Brain (organoid and tissue), 16 donors: ENCODE measurements at places on chromosomes 7 and 10.

DNA sequence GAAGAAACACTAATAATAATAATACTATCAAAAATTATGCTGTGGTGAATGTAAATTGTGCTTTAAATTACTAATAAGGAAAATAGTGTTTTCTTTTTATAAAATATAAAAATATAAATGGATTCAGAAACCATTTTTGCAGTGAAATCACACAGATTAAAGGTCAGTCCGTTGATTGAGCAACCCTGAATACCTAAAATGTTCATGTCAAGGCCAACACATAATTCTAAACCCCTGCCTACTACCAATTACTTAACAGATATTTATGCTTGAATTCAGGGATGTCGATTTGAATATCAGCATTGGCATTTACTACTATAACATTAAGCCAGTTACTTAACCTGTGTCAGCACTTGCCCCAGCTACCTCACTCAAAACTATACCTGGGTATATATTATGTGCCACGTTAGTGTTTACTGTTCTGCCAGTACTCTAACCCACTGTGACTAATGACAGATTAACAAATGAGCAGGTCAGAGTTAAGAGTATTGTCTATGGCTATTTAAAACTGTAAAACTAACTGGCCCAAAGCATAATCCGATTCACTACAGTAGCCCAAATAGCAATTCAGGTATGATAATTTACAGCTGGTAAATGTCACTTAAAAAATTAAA lies 165.0 kb downstream of the KMT2E start:
- DNase-seq: no peak

DNA sequence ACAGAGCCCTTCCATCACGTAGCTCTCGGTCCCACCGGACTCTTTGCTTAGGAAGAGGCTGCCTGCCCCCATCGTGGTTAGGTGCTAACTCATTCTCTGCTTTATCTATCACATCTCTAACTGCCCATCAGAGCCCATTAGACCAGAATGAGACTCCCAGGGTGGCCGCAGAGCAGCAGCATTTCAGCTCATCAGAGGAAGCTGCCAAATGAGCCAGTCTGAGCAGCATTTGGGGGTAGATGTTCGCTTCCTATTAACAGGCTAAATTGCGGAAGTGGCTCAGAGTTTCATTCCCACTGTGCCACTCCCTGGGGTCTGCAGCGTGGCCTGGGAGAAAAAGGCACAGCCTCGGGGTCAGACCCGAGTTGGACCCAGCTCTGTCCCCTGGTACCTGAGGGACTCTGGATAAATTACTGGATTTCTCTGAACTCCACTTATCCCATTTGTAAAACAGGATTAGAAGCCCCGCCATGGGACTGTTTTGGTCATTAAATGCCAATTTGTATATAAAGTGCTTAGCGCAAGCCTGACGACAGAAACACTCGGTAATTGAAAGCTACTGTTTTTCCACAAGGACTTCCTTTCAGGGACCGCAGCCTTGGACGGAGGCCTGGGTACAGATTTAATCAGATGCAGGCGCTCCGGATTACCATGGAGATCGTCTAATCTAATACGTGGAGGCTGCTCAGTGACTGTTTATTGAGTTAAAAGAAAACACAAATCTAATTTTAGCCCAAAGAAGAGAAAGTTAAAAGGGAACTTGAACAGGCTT lies 73.8 kb upstream of the PRLHR start:
- DNase-seq: peak; percentile 90

GRCh38 chr7:7956531-7957128 lies 12.0 kb upstream of the GLCCI1 start:
- no peak for DNase-seq

GRCh38 chr10:1644191-1644711 lies 93.1 kb downstream of the ADARB2 start:
- peak; percentile 81 for DNase-seq

GRCh38 chr10:11715815-11716494 lies 26.2 kb upstream of the ECHDC3 start:
- DNase-seq: no peak

DNA sequence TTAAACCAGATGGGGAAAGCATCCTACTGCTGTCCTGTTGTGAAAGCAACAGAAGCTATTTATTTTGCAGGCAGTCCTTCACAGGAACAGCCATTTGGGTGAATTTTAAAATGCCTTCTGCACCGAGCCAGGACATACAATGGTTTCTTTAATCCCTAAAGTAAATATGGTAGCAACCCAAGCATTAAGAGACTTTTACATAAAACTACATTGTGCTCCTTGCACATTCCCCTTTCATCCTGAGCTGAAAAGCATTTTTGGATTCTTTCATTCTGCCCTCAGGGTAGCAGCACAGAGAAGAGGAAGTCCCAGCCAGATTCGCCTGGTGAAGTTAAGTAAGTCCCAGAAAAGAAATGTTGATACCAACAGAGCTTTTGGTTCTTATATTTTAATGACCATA lies 84.0 kb upstream of the FAM3C start:
- peak; percentile 57 for DNase-seq

DNA sequence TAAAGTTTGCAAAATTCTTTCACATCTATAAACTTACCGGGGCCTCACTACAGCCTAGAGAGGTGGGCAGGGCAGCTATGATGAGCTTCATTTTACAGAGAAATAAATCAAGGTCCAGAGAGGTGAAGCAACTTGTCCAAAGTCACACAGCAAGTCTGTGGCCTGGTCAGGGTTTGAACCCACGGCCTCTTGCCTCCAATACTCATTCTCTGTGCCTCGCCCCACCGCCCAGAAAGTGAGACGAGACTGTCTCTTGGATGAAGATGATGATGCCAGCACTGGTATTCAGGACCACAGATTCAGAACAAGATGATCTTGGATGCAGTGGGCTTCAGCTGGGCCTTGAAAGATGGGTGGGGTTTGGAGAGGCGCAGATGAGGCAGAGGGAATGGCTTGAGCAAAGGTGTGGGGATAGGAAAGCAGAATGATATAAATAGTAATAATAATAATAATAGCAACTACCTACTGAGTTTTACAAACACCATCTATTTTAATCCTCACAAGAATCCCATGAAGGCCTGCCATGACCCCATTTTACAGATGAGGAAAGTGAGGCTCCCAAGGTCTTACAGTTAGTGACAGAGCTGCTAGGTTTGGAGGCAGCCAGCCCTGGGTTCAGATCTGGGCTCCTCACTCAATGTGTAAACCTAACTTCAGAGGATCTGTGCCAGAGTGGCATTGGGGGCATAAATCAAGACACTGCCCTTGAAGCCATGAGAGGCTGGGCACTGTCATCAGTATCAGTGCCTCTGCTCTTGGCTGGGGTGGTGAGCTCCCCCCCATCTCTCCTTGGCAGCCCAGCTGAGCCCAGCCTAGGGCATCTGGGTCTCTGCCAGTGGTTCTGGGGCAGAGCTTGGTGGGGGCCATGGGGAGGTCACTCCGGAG lies 70.0 kb downstream of the NEURL1 start:
- DNase-seq: no peak

GRCh38 chr7:13016592-13017332 lies 329.3 kb downstream of the ARL4A start:
- no peak for DNase-seq

DNA sequence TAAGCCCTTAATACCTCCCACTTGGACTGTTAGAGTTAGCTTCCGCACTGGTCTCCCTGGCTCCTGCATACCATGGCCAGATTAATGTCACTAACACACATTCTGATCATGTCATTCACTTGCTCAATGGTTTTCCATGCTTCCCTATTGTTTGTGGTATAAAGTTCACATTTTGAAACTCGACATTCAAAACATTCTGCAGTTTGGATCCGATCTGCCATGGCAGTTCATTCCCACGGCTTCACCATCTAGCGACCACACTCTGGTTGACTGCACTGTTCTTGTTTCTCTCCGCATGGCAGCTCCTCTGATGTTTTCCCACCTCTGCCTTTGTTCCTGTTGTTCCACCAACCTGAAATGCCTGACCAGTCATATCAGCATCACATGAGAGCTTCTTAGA lies 87.4 kb upstream of the WAC start:
- no peak for DNase-seq

GRCh38 chr10:47261556-47261955 lies 38.4 kb upstream of the GDF10 start:
- DNase-seq: no peak

DNA sequence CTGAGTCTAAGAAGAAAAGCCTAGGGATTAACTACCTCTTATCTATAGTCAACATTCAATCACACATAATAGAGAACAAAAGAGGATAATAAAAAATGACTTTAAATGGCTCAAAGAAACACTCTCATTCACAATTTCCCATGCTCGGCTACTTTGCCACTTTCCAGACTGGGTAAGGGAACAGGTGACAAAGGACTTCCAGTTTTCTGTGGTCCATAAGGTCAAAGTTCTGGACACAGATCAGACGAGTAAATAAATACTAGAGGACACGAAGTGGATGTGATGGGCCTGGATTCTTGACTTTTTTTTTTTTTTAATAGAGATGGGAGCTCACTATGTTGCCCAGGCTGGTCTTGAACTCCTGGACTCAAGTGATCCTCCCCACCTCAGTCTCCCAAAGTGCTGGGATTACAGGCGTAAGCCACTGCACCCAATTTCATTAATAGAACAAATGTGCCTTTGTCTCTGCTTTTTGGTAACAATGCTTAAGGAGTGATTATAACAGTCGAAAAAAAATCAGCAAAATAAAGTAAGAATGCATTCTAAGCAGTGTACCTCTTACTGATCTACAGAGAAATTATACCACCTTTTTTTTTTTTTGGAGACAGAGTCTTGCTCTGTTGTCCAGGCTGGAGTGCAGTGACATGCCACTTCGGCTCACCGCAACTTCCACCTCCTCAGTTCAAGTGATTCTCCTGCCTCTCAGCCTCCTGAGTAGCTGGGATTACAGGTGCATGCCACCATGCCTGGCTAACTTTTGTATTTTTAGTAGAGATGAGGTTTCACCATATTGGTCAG lies 70.6 kb downstream of the WAPL start:
- DNase-seq: no peak

- DNase-seq: no peak
These were observed 459.3 kb downstream of the HTR7 start for GRCh38 chr10:90398566-90398965.

GRCh38 chr7:64990936-64991335 lies at the start of gene ZNF117:
Gene ZNF117, minus strand, starts transcription at chr7:64991036.
- no peak for DNase-seq

DNA sequence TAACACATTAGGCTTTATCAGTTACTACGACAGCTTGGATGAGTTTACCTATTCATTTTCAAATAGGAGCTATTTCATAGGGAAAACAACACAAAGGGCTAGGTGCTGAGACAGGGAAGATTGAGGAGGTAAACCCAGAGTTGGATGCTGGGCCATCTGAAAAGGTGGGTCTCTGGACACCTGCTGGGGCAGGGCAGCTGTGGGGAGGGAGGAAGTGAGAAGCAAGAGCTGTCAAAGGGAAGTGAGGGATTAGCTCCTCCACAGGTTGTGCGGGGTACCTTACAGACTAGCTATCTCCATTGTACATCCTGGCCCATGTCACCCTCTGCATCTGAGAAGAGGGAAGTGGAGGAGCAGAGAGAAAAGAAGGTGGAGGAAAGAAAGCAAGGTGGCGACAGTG lies 48.9 kb downstream of the BLNK start:
- no peak for DNase-seq

DNA sequence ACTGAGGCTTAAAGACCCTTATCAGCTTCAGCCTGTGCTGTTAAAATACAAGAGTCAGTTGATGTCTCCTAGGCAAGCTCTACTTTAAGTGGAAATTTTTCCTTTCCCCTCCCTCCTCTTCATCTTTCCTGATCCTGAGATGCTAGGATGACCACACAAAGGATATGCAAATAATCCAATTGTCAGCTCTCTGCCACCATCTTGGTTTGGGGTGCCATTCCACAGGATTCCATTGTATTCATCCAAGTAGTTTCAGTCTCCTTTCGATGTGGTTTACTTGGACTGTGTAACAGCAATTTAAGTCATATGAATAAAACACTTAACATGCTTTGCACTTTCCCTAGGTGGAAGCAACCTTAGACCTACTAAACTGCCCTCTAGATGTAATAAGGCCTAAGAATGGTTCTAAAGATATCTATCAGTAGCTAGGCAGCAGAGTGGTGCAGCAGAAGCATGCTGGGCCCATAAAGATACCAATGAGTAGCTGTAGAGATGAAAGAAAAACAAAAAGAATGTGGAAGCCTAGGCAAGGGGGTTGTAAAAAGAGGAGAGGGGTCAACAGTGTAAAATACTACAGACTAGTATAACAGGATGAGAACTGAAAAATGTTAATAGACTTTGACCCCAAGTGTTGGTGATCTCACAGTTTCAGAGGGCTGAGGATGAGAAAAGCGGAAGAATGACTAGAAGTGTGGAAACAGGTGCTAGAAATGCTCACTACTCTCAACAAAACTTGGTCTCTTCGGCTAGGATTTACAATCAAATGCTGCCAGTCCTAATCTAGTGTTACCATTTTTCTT lies 2.4 kb upstream of the CFAP69 start:
- DNase-seq: no peak

- DNase-seq: no peak
These were observed 45.0 kb upstream of the CACUL1 start for GRCh38 chr10:118799777-118800176.

GRCh38 chr10:43227911-43228782 lies 38.7 kb downstream of the RASGEF1A start:
- no peak for DNase-seq

DNA sequence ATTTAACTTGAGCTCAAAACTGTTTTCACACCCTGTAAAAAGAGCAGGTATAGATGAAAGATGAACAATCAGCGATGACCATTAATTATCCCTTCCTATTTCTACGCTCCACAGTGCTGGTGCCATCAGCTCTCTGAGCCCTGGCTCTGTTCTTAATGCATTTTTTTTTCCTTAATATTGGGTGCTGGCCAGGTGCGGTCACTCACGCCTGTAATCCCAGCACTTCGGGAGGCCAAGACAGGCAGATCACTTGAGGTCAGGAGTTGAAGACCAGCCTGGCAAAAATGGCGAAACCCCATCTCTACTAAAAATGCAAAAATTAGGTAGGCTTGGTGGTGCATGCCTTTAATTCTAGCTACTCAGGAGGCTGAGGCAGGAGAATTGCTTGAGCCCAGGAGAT lies 4.2 kb downstream of the STEAP4 start:
- no peak for DNase-seq

DNA sequence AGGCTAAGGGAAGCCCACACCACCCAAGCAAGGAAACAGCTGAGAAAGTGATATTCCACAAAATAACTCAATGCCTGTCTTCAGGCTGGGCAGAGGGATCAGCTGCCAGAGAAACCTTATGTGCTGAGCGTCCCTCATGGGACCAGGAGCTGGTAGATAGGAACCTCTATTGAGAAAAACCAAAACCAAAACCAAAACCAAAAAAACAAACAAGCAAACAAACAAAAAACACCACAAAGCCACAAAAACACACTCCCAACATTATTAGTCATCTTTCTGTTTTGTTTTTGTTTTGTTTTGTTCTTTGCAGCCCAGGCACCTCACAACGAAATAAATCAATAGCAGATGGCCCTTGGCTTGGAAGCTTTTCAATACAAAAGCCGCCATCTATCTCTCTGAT lies 760.8 kb upstream of the CELF2 start:
- no peak for DNase-seq

DNA sequence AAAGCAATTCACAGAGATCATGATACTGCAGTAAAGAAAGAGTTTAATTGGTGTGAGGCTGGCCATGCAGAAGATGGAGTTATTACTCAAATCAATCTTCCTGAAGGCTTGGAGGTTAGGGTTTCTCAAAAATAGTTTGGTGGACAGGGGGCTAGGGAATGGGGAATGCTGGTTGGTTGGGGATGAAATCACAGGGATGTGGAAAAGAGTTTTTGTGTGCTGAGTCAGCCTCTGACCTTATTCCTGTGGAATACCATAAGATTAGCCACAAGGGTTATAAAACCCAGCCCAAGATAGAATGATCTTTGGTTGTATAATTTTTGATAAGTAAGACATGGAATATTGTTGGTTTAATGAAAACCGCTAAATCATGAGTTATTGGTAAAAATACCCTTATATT lies 764.3 kb downstream of the TYW1 start:
- no peak for DNase-seq

GRCh38 chr7:3082831-3083230 lies 39.2 kb upstream of the CARD11 start:
- no peak for DNase-seq
